Right renal pelvis (tissue), 4 donors: ENCODE measurements at places on chromosomes 4 and X.

GRCh38 chrX:77949840-77950239, 19.6 kb downstream of the PGAM4 start:
- no peak for DNase-seq

DNA sequence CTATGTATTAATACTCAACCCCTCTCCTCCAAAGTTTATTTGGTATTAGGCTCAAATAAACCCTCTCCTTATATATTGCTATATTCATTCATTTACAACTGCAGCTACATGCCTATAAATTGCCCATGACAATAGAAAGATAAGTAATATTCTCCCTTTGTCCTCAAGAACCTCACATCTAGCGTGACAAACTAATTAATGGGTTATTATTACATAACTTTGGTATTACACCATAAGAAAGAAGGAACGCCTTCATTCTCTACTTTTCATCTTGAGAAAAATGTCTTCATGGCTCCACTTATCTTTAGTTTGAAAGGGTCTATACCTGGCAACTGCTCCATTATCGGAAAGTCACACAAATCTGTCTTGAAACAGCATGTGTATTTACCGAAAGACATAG, 157.7 kb upstream of the RASGEF1B start:
- no peak for DNase-seq

- DNase-seq = no peak
Observed at GRCh38 chr4:140579278-140579677, 10.5 kb upstream of the UCP1 start.

- DNase-seq = no peak
Observed at GRCh38 chrX:35362866-35363265, 420.3 kb downstream of the FAM47B start.

DNA sequence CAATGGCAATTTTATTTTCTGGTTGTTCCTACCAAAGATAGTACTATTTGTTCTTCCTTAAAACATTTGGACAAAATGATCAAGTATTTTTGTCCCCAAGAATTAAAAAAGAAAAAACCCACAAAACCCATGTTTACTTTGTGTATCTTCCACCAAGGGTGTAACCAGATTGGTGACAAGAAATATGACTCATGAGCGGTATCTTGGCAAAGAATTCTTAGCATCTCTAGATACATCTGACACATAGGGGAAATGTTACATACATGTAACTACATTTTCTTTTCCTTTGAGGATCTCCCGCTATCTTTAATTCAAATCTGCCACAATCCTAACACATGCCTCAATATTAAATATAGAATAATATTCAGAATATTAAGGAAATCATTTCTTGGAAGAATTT, 78.7 kb downstream of the WDFY3 start:
- DNase-seq = no peak

DNA sequence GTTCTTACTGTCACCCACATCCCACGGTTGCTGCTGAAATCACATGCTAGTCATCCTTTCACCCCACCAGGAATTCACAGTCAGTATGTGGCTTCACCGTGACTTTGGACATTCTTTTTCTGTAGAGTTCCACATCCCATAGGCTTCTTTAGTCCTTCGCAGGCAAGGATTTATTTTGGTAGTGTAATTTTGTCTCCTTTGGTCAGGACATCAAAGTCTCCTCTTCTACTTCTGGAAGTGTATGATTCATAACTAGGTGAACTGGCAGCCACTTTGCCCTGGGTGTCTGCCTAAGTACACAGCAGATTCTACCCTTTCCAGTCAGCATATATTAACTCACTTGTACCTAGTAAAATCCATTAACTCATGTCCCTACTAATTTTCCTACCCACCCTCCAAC, 38.3 kb upstream of the MMAA start:
- no peak for DNase-seq

DNA sequence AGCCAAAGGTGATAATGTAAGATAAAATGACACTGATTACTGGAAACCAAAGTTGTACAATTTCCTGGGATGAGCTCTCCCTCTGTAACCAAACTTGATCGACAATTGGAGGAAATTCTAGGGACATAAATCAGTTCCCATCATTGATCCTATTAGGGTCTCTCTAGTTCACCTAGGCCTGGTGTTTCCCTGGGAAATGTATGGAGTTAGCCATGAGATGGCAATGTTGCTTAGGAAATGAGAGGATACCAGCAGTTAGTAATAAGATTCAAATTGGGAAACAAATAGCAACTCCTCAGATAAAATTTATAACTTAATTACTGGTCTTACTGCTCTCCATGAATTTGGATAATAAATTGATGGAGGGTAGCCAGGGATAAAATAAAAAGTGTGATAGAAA, 52.2 kb downstream of the SPATA18 start:
- DNase-seq = peak; percentile 16

- peak; percentile 22 for DNase-seq
Observed at GRCh38 chr4:168514249-168514852, 17.5 kb downstream of the PALLD start.

- no peak for DNase-seq
Observed at GRCh38 chr4:37661772-37662171, 24.4 kb downstream of the RELL1 start.

DNA sequence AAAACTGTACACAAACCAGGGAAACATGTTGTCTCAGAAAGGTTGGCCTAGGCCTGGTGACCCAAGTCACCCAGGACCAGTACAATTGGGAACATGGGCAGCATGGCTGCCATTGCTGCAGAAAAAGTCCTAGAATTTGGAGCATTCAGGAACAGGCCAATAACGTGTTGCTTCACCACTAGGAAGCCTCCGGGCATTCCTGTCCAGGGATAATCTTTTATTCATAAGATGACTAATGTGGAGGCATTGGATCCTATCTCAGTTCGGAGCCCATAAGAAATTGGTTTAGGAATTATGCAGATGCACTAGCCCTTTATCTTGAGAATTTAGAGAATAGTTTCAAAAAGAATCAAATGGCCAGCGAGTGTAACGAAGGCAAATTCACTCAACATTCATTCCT, 242.8 kb upstream of the NDST4 start:
- DNase-seq = no peak

GRCh38 chr4:336099-336892, 1.3 kb upstream of the ZNF141 start:
- no peak for DNase-seq

- DNase-seq = no peak
Observed at GRCh38 chr4:173519111-173520101, 10.6 kb downstream of the HAND2 start.

- no peak for DNase-seq
Observed at GRCh38 chr4:44668526-44668925, 9.7 kb upstream of the GUF1 start.

GRCh38 chr4:187059895-187060294, 336.2 kb upstream of the FAT1 start:
- no peak for DNase-seq

DNA sequence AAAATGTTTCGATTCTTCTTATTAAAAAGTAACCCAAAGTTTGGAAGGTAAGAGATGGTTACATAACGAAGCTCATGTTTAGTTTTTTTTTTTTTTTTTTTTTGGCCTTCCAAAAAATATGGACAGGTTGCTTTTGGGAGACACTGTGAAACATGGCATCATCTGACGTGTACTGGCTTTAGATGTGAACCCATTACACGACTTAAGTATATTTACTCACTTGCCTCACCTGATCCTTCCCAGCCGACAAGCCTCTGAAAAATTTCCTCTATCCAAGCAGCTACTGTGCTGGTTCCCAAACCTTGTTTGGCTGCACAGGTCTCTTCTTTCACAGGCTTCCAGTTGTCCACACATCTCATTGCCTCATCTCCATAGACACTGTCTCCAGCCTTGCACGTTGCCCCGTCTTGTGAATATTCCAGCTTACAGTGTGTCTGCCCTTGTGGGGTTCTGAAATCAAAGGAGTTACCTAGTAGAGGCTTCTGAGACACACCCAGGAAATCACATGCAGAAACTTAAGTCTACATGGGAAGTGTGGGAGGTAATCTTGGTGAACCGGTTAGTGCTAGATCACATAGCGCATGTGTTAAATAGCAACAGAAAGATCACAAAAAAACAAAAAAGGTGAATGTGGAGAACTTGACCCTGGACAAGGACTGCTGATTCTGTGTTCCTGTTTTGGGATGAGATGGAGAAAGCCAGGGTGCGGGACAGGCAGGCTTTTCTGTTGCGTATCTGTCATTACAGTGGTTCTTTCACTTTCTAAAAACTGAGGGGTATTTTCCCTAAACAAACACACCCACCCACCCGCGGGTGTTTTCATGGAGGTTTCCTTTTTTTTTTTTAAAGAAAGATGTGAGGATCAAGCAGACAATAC, 328.6 kb downstream of the ARHGAP10 start:
- DNase-seq = no peak

GRCh38 chr4:100819505-100819904, 301.7 kb upstream of the EMCN start:
- DNase-seq = no peak

GRCh38 chr4:4541040-4541631, 712 bp downstream of the STX18 start:
- DNase-seq = no peak

DNA sequence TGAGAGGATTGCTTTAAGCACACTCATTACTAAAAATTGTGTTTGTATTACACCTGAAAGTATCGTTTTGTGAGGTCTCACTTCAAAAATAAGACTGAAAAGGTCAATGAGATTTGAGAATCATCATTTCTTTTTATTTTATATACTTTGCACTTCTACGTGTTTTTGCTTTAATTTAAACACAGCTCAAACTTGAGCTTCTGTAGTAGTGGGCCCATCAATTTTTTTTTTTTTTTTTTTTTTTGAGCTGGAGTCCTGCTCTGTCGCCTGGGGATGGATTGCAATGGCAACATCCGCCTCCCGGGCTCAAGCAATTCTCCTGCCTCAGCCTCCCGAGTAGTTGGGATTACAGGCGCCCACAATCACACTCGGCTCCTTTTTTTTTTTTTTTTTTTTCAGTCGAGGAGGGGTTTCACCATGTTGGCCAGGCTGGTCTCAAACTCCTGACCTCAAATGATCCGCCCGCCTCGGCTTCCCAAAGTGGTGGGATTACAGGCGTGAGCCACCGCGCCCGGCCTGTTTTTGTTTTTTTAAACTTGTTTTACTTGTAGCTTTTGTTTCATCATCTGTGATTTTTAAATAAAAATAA, 1.5 kb downstream of the GSTCD start:
- DNase-seq = no peak

GRCh38 chr4:79613269-79613935, 205.4 kb upstream of the GK2 start:
- no peak for DNase-seq

GRCh38 chr4:81410680-81411079, 61.0 kb downstream of the RASGEF1B start:
- no peak for DNase-seq

GRCh38 chr4:72953571-72953970, 115.9 kb downstream of the COX18 start:
- DNase-seq = no peak

DNA sequence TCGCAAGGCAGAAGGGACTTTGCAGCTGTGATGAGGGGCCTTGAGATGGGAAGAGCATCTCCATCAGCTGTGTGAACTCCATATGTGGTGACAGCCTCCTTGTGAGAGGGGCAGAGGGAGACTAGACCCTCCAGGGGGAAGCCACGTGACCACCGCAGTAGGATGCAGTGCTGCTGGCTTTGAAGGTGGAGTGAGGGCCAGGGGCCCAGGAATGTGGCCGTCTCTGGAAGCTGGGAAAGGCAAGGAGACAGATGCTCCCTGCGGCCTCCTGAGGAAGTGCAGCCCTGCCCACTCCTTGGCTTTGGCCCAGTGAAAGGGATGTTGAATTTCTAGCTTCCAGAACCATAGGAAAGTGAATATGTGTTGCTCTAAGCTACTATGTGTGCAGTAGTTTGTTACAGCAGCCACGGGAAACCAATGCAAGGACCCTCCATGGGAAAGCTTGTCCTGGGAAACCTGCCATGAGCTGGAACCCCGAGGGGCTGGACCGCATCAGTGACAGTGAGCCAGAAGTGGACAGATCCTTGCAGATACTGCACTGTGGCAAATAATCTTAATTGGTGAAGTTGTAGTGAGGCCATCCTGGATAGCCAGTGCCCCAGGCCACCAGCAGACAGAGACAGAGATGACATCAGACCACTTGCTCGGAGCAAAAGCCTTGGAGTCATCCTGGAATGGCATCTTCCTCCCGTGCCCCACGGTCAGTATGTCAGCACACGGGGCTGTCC, 35.4 kb upstream of the SORCS2 start:
- no peak for DNase-seq

GRCh38 chrX:123924186-123924585, 37.3 kb upstream of the STAG2 start:
- no peak for DNase-seq

- DNase-seq = no peak
Observed at GRCh38 chr4:84276752-84277151, 222.3 kb downstream of the NKX6-1 start.
